AG09319 (cell line): ENCODE measurements at places on chromosomes 12 and 14.

DNA sequence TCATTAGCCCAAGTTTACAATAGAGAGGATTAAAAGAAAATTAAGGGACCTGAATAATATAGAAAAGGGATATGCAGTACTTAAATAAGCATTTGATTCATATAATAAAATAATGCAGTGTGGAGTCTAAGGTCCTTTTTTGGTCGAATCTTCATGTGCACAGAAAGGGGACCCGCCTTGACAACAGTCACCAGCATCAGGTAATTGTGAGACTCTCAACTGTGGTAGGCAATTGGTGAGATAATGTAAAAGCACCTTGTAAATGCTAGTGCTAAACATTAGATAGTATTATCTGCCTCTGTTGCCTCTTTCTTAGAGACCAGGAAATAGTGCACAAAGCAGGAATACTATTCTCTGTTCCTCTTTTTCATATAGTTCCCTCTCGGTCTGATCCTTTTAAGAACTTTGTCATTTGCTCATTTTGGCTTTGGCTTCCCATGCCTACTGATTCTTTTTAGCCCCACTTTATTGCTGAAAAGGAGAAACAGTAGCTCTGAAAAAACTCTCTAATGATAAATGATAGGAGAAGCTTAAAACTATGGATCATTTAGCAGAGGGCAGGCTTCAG is 17.5 kb downstream of the CHPT1 start:
- DNase-seq, result no peak

GRCh38 chr12:6391013-6391412 is 7.1 kb downstream of the LTBR start:
- DNase-seq, result no peak

GRCh38 chr12:3252450-3252891 is 175.3 kb downstream of the TSPAN9 start:
- DNase-seq, result peak; percentile 19

- no peak for DNase-seq
Observed at GRCh38 chr14:60161196-60162107, 3.7 kb downstream of the DHRS7 start.

GRCh38 chr14:95221531-95221930 is 64.2 kb upstream of the DICER1 start:
- no peak for DNase-seq

GRCh38 chr12:32264961-32265360 is 134.4 kb upstream of the FGD4 start:
- DNase-seq, result peak; percentile 23

DNA sequence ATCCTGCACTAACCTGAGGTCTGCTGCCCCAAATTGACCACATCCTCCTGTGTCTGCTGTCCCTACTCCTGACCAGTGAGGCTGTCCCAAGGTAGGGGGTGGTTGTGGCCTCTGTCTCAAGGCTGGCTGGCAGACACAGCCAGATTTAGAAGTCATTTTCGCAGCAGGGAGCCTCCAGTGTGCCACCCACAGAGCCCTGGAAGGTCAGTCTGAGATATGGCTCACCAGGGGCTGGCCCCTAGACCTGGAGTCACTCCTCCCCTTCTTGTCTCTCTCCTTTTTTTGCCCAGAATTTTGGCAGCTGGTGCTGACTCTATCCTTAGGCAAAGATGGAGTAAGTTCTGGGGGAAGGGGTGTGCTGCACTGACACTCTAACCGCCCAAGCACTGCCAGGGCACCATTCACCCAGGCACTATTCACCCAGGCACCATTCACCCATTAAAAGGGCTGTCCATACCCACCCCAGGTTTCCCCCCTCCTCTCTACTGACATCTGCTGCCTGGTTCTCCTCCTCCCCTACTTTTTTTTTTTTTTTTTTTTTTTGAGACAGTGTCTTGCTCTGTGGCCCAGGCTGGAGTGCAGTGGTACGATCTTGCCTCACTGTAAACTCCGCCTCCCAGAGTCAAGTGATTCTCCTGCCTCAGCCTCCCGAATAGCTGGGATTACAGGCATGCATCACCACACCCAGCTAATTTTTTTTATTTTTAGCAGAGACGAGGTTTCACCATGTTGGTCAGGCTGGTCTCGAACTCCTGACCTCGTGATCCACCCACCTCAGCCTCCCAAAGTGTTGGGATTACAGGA is 7.7 kb downstream of the DDN start:
- no peak for DNase-seq

DNA sequence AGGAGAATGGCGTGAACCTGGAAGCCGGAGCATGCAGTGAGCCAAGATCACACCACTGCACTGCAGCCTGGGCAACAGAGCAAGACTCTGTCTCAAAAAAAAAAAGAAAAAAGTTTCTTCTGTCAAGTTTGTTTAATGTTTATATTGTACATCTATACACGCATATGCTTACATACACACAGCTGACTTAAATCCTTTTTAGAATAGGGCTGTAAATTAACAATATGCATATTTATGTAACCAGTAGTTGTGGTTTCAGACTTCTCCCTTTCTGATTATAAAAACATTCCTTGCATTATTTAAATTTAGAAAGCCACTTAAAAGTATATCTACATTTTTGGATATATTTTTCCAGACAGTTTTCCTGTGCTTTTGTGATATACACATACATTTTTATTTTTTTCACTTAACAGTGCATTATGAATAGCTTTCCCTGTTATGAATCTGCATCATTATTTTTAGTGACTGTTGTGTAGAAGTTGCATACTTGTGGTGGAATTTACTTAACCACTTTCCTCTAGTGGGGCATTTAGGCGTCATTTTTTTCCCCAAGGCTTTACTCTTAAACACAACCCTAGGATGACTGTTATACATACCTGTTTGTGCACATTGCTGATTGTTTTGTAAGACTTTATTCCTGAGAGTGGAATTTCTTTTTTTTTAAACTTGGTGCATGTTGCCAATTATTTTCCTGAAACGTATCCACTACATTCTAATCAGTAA is 29.4 kb downstream of the POLR3B start:
- no peak for DNase-seq

DNA sequence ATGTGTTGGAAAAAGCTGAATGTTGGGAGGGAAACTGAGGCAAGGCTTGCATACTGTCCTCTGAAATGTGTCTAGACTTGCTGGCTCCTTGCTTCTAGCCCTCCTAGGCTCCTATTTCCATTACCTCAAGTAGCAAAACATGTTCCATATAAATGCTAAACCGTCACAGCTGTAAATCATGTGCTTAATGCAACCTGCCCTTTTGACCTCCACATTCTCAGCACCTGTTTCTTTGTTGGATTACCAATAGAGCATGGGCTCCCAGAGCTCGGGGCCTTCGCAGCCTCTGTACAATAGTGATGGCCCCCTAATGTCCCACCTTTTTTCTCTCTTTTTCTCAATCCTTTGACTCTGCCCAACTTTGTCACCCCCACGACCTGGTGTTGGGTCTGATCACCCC is 23.3 kb downstream of the RERGL start:
- DNase-seq, result no peak

GRCh38 chr14:49506650-49507049 is 79.5 kb downstream of the RPS29 start:
- no peak for DNase-seq

DNA sequence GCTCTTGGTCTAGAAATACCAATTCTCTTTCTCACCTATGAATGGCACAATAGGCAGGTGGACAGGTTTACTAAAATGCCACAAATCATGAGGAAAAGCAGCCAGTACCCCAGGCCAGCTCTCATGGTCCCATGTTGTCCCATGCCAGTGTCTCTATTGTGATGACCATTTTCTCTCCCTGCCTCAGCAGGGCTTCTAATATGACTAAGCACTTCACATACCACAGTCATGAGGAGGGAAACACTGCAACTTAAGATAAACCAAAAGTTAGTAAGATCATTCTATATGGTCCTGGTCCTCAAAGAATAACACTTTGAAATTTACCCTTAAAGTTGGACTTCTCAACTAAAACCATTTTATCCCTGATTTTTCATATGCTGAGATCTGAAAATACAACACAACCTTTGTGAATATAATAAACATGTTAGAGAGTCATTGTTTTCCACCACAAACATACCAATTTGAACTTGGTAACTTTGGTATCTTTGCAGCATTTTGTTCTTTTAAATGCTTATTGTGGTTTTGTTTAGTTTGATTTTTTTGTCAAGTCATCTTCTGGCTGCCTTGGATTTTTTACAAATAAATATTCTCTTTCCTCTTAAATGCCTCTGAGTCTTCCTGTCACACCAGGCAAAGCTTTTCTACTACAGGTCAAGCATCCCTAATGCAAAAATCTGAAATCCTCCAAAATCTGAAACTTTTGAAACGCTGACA is 3.6 kb downstream of the TTC5 start:
- no peak for DNase-seq

- no peak for DNase-seq
Observed at GRCh38 chr12:2300886-2301285, 248.1 kb downstream of the CACNA1C start.

DNA sequence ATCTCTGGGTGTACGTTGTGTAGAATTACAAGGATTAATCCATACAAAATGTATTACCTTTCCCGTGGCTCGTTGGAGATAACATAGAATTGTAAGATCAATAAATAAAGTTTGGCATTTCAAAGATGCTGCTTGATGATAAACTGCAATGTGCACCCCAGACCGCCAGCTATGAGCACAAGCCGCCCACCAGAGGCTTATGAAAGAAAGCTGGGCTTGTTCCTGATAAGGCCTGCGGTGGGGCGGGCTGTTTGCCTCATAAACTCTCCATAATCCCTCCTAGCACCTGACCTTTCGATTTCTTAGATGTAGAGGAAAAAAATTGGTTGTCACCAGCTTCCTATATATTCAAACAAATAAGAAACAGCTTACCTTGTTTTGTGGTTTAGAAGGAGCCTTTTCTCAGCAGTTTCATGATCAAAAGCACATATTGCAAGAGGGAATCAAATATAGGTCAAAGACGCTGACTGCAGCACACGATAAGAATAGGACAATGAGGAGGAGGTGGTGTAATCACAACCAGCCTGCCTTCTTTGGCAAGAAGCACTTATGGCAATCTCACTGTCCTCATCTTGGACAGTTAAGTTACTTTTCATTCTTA is 293.6 kb downstream of the RMST start:
- DNase-seq, result no peak

GRCh38 chr14:24701062-24701461 is 67.1 kb upstream of the GZMB start:
- DNase-seq, result no peak

- DNase-seq, result peak; percentile 3
Observed at GRCh38 chr14:21913759-21914158, 240.1 kb upstream of the OR4E1 start.

DNA sequence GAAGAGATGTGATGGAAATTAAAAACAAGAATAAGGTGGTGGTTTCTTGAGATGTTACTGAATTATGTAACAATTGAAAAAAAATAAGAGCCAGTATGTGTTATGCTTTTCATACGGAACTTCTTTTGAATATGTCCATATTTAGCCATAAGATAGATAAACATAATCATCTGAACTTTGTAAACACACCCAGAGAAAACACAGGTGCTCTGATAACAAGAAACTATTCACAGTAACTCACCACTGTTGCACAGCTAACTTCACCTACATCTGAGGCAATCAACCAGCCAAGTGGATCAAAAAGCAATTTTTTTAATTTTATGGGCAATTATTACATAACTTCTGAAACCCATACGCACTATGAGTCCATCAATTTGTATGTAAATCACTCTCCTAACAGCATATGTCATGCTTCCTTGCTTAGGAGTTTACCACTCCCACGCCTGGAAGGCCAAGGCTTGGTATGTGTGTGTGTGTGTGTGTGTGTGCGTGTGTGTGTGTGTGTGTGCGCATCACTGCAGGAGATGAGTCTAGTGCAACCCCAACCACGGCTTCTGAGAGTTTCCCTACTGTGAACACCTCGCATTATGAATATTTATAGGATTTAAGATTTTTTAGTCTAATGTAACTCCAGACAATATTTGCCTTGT is 443.4 kb downstream of the BCAT1 start:
- no peak for DNase-seq

DNA sequence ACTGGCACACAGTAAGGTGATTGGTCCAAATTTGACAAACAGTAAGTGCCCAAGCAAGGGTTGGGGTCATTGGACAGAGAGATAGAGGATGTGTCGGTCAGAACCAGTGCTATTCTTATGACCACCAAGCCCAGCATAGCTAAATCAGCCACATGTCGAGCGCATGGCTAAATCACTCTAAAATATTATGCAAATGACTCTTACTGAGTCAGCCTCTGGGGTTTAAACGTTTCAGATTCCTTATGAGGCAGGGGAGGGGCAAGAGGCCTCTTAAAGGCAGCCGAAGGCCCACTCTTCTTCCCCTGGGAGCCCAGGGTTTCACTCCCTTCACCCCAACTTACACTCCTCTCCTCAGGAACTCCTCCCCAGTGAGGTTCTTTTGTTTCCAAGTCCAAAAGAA is 603 bp upstream of the ENDOU start:
- no peak for DNase-seq
